ENCODE measurements at places on chromosomes 1 and 21.

DNA sequence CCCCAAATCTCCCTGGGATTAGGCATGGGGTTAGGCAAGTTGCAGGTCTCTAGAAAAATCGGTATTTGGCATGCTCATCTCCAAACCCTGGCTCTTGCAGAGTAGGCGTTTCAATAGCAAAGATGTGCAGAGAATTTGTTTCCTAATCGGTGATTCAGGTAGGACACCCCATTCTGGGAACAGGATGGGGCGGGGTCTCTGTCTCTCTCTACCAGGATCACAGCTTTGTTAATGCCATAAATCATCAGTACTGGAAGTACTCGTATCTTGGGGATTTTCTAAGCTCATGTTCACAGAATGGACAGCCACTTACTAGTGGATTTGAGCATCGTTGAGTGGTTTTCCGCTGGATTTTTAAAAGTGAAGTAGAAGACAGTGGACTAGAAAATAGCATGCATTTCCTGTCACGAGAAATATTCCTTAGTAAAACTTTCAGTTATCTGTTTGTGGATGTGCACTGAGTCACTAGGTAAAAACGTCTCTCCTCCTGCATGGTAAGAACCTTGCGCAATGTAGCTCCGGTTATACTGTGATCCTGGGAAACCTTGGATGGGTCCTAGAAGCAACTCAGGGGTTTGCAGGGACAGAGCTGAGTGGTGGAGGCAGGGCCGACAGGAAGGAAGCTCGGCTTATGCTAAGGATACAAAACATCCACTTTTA, 5.1 kb downstream of the TMEM51 start:
- peak; percentile 63 for DNase-seq

GRCh38 chr1:68313735-68314134, 81.4 kb upstream of the WLS start:
- DNase-seq: no peak

DNA sequence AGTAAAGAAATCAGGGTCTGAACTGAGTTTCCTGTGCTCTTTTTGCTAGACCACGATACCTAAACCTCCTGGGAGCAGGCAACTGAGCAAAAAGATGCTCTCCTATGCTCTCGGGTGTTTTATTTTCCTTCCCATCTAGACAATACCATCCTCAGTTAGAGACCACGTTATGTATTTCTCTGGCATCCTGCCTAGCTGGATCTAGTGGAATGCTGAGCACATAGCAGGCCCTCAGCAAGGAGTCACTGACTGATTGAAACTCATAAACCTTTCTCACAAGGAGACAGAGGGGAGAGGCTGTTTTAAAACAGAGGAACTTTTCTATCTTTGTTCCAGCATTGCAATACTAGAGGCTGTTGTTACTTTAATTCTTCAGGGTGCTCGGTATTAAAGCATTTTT, 168.0 kb downstream of the CYYR1 start:
- no peak for DNase-seq

GRCh38 chr1:46077644-46078043, 54.8 kb downstream of the PIK3R3 start:
- no peak for DNase-seq

- no peak for DNase-seq
Observed at GRCh38 chr1:157992833-157993146, 655 bp upstream of the KIRREL1 start.

DNA sequence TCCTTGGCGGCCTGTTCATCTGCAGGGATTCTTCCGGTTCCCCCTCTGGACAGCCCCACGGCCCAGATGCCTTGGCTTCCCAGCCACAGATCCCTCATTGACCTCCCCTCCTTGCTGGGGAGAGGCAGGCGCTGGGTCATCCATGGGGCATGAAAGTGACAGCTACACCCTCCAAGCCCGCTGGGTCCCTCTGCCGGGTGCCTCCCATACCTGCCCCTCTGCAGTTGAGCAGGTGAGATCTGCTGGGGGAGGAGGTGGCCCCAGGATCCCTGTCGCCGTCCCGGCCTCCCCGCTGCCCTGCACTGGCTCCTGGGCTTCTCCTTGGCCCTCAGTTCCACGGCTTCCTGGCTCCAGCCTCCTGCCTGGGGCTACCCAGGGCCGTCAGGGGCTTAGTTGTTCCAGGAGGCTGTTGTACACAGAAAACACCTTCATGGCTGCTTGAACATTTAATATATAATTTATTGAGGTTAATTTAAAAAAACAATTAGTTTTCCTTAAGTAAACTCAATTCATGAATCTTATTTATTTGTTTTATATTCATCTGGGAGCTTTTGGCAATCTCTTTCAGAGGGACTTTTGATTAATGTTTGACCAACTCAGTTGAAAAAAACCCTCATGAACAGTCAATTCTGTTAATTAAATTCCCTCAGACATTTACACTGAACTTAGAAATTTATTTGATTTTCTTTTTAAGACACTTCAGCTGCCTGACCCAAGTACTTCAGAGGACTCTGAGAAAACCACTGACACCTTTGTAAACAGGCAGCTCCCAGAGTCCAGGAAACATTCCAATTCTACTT, 67.6 kb upstream of the ABCG1 start:
- DNase-seq: no peak

DNA sequence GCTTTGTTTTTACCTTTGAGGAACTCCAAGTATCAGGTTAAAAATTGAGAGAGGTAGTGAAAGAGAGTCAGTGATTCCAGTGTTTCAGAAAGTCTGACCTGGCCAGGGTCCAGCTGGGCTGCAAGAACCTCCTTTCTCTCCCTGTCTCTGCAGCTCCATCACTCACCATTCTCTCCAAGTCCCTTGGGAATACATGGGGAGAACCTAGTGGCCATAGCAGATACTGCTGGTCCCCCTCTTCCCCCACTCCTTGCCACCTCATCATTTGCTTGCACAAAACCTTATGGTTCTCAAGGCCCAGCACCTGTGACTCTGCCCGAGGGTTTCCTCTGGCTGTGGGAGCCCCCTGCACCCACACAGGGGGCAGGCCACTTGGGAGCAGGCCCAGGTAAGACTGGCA, 279.5 kb downstream of the KIF26B start:
- DNase-seq: no peak

DNA sequence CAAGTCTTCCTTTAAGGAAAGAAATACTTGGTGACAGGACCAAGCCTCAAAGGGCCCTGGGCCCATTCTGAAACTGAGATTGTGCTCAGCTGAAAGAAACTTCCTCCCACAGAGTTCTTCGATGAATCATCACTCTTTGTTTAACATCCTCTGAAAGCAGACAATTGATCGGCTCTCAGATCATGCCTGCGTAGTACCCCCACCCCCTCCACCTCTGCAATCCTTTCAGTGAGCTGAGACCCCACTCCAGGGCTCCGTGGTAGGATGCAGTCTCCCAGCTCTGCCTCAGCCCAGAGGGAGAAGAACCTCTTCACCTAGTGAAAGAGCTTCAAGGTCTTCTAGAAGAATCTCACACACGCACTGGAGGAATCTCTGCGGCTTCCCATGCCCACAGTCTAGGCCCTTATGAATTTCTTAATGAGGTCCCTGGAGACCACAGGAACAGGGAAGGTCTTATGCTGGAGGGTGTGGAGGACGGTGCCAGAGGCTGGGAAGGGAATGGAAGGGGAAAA, 104.9 kb upstream of the SOD1 start:
- peak; percentile 37 for DNase-seq

DNA sequence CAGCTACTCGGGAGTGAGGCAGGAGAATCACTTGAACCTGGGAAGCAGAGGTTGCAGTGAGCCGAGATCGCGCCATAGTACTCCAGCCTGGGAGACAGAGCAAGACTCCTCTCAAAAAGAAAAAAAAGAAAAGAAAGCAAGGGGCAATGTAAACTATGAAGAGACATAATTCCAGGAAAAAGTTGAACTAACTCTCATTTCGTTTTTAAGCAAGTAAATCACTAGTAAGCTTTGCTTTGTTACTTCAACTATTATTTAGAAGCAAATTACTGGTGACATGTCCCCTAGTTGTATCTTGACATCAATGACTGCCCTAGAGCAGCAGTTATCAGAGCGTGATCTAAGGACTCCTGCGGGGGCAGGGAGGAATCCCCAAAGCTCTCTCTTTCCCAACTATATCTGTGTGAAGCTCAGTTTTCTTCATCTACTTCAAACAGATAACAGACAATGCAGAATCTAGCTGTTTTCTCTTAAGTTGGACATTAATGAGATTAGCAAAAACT, 18.7 kb downstream of the CLSTN1 start:
- no peak for DNase-seq

- DNase-seq: peak; percentile 30
Observed at GRCh38 chr1:113780374-113781146, 21.3 kb upstream of the PHTF1 start.

DNA sequence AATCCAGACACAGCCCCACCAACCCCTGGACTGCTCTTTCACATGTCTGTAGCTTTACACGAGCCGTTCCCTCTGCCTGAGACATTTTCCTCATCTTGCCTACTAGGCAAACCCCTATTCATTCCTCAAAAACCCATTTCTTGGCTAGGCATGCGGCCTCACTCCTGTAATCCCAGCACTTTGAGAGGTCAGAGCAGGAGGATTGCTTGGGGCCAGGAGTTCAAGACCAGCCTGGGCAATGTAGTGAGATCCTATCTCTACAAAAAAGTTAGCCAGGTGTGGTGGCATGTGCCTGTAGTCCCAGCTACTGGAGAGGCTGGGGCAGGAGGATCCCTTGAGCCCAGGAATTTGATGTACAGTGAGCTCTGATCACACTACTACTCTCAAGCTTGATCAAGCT, 5.2 kb upstream of the AUNIP start:
- DNase-seq: no peak

- no peak for DNase-seq
Observed at GRCh38 chr1:1627261-1627828, 4.6 kb upstream of the MMP23B start.

Data from non-pigmented ciliary epithelial cell (primary cell).